Bone marrow (tissue), 2 donors: ENCODE measurements at places on chromosomes 5 and 9.
A peak's percentile ranks its signal among the peaks of the same experiment; 100 is the strongest.

- no peak for DNase-seq
Observed at GRCh38 chr5:42089705-42090104, 164.6 kb downstream of the FBXO4 start.

GRCh38 chr9:130986356-130986965 lies 22.5 kb upstream of the LAMC3 start:
- DNase-seq = no peak

GRCh38 chr5:1692381-1692780 lies 107.3 kb downstream of the MRPL36 start:
- no peak for DNase-seq

- DNase-seq = no peak
Observed at GRCh38 chr9:68507130-68507805, 33.4 kb downstream of the TMEM252 start.

DNA sequence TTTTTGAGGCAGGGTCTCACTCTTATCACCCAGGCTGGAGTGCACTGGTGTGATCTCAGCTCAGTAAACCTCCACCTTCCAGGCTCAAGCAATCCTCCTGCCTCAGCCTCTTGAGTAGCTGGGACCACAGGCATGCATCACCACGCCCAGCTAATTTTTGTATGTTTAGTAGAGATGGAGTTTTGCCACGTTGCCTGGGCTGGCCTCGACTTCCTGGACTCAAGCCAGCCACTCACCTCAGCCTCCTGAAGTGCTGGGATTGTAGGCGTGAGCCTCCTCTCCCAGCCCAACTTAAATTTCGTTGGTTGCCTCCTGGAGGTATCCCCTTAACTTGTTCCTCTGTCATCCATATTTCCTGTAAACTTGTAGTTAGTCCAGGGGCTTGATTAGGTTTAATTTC lies 47.2 kb downstream of the RAB24 start:
- DNase-seq = no peak

DNA sequence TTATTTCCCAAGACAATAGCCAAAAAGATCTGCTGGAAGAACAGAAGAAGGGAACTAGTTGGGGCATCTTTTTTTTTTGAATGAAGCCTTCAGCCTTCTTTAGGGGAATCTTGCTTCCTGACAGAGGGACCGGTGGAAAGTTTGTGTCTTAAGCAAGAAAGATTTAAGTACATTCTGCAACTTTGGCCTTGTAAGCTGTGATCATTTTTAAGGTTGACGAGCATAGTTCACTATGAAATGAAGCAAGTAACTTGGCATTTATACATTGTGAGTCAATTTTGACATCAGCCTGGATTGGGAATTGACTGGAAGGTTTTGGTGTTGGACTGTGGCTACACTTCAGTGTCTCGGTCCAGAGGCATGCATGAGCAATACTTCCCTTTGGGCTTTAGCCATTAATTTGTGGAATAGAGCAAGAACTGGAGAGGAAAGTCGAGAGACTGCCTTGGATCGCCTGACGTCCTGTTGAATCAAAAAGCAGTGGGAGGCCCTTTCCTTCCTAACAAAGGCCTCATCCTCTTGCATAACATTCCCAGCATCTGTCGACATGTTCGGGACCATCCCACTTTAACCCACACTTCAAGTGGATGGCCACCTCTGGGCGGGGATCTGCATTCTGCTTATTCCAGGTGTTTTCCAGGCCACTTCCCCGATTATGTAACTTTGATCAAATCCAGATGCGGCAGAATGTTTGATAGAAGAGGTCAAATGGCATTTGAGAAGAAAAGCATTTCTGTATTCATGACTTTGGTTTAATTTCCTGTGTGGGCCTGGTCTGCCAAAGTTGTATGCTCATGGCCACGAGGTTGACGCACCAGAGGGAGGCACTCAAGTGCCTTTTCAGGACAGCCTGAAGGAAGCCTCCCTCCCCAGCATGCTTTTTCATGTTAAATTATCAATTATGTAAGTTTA lies 12.5 kb downstream of the ABL1 start:
- no peak for DNase-seq

- peak; percentile 23 for DNase-seq
Observed at GRCh38 chr5:122192497-122193496, 63.5 kb downstream of the ZNF474 start.

- no peak for DNase-seq
Observed at GRCh38 chr9:35448496-35448895, 41.4 kb upstream of the RUSC2 start.

DNA sequence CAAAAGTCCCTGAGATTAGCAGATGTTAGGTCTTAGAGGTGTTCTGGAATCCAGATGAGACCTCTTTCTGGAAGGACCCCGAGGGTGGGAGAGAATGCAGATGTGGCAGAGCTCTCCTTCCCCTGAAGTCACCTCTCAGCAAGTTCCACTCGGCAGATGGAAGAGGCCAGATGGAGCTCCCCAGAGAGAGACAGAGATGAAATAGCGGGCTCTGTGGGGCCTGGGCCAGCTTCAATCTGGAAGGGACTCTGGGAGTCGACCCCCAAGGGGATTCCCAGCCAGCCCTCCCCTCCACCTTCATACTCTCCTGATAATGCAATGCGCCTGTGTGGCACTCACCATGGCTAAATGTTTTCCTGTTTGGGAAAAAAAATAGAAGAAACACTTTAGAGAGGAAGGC lies 60.2 kb downstream of the WNK2 start:
- DNase-seq = no peak

DNA sequence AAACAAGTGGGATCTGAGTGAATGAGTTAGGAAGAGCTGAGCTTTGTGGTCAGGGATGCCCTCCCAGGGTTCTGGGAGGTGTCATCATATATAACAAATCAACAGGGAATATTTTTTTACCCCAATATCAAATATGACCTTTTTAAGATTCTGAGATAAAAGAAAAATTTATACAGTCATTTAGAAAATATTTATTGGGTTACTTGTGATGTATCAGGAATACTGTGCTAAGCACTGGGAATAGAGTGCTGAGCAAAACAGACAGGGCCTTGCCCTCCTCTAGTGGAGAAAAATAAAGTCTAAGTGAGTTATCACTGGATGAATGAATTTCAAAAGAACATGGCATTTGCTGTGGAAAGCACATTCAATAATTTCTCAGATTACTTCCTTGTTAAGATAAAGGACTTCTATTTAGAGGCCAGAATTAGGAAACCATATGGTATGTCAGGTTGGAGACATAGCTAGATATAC lies 102.9 kb downstream of the BOD1 start:
- no peak for DNase-seq

GRCh38 chr9:130010151-130010988 lies 32.6 kb downstream of the FNBP1 start:
- no peak for DNase-seq

- DNase-seq = no peak
Observed at GRCh38 chr5:123454259-123454911, 31.2 kb upstream of the CEP120 start.
